ENCODE measurements at places on chromosomes 7 and 10. TPM values are rescaled to one million over a fixed set of nuclear protein-coding genes. Genes with fewer than 3 reads are reported as not detected.

PPIF gene
- total RNA-seq: 119 TPM

- DNase-seq: no peak
- H3K27ac ChIP-seq: no peak overlapping the region
- no peaks in the 10 kb centered on the region for H3K27me3 ChIP-seq
- no peak overlapping the region for H3K4me3 ChIP-seq
These were observed 212.5 kb upstream of the SH2B2 start for GRCh38 chr7:102073931-102074880.

GRCh38 chr7:54964136-54964535, 54.7 kb upstream of the EGFR start:
- no peak overlapping the region for H3K27ac ChIP-seq
- no peaks in the 10 kb centered on the region for H3K36me3 ChIP-seq
- DNase-seq: no peak
- no peak overlapping the region for H3K4me3 ChIP-seq
- no peaks in the 10 kb centered on the region for H3K27me3 ChIP-seq
- H3K4me1 ChIP-seq: no peaks in the 10 kb centered on the region

- no peak overlapping the region for H3K27ac ChIP-seq
- no peaks in the 10 kb centered on the region for H3K27me3 ChIP-seq
- H3K4me3 ChIP-seq: no peak overlapping the region
These were observed 262.3 kb downstream of the NEBL start for GRCh38 chr10:20634839-20635238.

DNA sequence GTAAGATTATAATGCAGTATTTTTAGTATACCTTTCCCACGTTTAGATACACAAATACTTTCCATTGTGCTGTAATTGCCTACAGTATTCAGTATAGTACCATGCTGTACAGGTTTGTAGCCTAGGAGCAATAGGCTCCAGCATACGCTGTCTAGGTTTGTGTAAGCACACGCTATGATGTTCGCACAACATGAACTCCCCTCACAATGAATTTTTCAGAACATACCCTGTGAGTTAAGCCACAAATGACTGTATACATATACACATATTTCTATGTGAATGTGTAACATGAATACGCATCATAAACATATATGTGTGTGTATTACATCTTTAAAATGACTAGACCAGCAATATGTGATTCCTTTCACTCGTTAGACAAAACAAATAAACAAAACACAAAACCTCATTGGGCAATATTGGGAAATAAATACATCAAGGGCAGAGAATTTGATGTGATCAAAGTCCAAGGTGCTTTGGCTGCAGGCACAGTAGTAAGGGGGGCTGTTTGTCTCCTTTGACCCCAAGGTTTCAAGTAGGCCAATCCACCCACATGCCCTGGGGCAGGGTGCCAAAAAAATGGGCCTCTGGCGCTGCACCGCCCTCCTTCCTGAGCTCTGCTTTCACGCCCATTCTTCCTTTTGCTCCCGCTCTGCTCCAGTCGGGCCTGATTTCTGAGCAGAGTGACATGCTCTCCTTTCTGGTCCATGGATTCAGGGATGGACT, 33.9 kb downstream of the CHN2 start:
- H3K4me3 ChIP-seq: no peak overlapping the region
- no peaks in the 10 kb centered on the region for H3K36me3 ChIP-seq
- no peak overlapping the region for H3K27ac ChIP-seq
- H3K27me3 ChIP-seq: no peaks in the 10 kb centered on the region
- DNase-seq: no peak

- no peaks in the 10 kb centered on the region for H3K36me3 ChIP-seq
- no peak overlapping the region for H3K4me3 ChIP-seq
- no peak for DNase-seq
- peaks cover 11% of the 10 kb centered on the region for H3K27me3 ChIP-seq
These were observed 64.6 kb downstream of the COL13A1 start for GRCh38 chr10:69866246-69866687.

DNA sequence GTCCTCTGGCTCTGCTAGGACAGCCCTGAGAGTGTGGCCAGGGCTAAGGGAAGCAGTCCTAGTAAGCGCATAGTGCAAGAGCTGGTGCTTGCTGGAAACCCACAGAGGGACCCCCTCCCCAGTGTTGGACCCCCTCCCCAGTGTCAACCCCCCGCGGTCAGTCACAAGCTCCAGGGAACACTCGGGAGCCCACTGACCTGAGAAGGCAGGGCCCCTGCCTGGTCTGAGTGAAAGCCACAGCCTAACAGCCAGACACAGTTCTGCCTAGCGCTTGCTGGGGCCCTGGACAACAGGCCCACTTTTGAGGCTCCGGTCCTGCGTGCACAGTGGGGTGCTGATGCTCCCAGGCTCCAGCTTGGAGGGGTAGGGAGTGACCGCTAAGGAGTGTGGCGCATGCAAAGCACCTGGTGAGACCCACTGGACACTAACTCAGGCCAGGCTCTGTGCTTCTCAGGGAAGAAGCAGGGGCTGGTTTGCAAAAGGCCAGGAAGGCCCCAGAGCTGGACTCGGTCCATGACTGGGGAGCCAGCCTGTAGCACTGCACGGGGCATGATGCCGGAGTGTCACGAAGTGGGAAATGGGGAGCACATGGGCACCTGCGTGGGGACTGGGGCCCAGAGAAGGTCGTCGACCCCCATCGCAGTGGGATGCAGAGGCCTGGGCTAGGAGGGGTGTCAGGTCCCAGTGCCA, 175.8 kb upstream of the PPP2R2D start:
- DNase-seq: peak; percentile 34
- H3K36me3 ChIP-seq: no peaks in the 10 kb centered on the region
- no peaks in the 10 kb centered on the region for H3K27me3 ChIP-seq
- no peak overlapping the region for H3K4me3 ChIP-seq
- H3K27ac ChIP-seq: no peak overlapping the region

GRCh38 chr7:95534796-95535195, 49.1 kb downstream of the ASB4 start:
- H3K27ac ChIP-seq: no peak overlapping the region
- H3K4me1 ChIP-seq: no peaks in the 10 kb centered on the region
- H3K36me3 ChIP-seq: no peaks in the 10 kb centered on the region
- H3K4me3 ChIP-seq: no peak overlapping the region

- H3K4me3 ChIP-seq: no peak overlapping the region
- DNase-seq: no peak
- H3K4me1 ChIP-seq: peaks cover 42% of the 10 kb centered on the region
- H3K27me3 ChIP-seq: no peaks in the 10 kb centered on the region
- H3K36me3 ChIP-seq: no peaks in the 10 kb centered on the region
These were observed 1.8 kb upstream of the INTS1 start for GRCh38 chr7:1505731-1506550.

- no peak overlapping the region for H3K4me3 ChIP-seq
- peak; percentile 34 for DNase-seq
- no peak overlapping the region for H3K27ac ChIP-seq
- H3K4me1 ChIP-seq: no peaks in the 10 kb centered on the region
- no peaks in the 10 kb centered on the region for H3K27me3 ChIP-seq
These were observed 205.2 kb downstream of the GLRX3 start for GRCh38 chr10:130341356-130341755.

GRCh38 chr10:28587970-28588290, 55.0 kb downstream of the WAC start:
- H3K36me3 ChIP-seq: peaks cover 62% of the 10 kb centered on the region
- peaks cover 18% of the 10 kb centered on the region for H3K4me1 ChIP-seq
- H3K27me3 ChIP-seq: no peaks in the 10 kb centered on the region
- H3K4me3 ChIP-seq: no peak overlapping the region

PRRT4 gene
- not detected for total RNA-seq

DNA sequence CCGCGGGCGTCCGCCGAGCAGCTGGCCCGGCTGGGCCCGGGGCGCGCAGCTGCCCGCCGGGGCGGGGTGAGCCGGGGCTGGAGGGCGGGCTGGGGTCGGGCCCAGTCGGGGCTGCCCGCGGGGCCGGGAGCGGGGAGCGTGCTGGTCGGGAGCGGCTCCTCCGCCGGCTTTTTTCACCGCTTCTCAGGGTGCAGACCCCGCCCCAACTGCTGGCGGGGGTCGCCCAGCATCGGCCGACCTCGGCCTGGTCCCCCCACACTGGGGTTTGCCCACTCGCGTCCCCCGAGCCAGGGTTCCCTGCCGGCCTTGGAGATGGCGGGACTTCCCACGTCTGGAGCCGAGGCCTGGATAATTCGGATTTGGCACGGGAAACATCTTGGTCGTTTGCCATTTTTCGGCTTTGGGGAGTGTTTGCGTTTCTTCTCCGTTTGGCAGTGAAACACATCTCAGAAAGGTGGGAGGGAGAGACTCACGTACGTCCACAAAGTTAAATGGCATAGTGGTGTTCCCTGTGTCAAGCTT, 432 bp downstream of the TMEM248 start:
- peak overlapping the region; percentile 93 for H3K4me3 ChIP-seq
- H3K27ac ChIP-seq: peak overlapping the region; percentile 90
- peaks cover 42% of the 10 kb centered on the region for H3K4me1 ChIP-seq

DNA sequence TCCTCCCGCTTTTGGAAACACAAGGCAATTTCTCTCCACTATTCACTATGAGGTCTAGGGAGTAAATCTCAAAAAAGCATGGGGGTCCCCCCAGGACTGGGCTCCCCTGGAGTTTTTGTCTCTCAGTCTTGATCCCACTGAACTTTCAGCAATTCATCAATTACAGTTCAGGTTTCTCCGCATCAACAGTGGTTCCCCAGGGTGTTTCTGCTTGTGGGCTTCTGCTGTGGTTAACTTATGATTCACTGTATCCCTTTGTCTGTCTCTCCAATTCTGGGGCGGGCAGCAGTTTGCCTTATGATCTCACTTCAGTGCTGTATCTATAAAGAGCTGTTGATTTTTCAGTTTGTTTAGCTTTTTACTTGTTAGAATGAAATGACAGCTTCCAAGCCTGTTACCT, 142.6 kb upstream of the CDC14C start:
- no peak overlapping the region for H3K4me3 ChIP-seq
- no peaks in the 10 kb centered on the region for H3K4me1 ChIP-seq
- no peaks in the 10 kb centered on the region for H3K27me3 ChIP-seq
- H3K36me3 ChIP-seq: no peaks in the 10 kb centered on the region
